Caki2 (cell line): ENCODE measurements at places on chromosomes 16 and 17. TPM values are rescaled to one million over a fixed set of nuclear protein-coding genes. Genes with fewer than 3 reads are reported as not detected.

GRCh38 chr17:67360880-67361279 is 5.5 kb downstream of the PSMD12 start:
- no peak for DNase-seq

DNA sequence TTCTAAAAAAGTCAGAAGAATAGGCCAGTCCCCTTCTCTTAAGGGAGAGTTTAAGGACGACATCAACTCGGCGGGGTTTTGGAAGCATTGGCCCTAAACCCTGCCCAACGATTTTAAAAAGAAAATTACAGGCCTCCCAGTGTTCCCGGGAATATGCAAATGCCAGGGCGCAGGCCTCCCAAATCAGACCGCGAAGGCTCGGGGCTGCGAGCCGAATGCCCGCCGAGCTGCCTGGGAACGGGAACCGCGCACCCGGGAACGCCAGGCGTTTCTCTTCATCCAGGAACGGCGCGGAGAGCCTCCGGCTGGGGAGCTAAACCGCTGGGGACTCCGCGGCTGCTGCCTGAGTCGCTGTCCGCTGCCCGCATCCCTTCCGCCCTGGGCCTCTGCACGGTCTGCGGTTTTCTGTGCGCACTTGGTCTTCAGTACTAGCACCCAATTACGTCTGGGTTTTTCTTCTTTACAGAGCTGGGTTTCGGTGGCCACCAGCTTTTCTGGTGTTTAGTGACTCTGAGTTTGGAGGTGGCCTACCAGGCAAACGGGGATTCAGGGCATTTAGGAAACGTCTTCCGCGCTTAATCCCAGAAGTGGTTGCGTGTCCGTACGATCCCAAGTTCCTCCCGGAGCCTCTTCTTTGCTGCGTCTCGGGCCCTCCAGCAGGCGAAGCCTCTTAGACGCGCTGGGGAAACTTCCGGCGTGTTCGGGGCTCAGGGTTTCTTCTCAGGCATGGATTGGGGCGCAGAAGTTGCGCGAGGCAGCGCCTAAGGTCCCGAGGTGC is 5.7 kb downstream of the IRX5 start:
- DNase-seq, result no peak

GRCh38 chr17:39196808-39197291 is 619 bp downstream of the CACNB1 start:
- DNase-seq, result no peak

- no peak for DNase-seq
Observed at GRCh38 chr17:48893646-48894508, 1.3 kb downstream of the ATP5MC1 start.

DNA sequence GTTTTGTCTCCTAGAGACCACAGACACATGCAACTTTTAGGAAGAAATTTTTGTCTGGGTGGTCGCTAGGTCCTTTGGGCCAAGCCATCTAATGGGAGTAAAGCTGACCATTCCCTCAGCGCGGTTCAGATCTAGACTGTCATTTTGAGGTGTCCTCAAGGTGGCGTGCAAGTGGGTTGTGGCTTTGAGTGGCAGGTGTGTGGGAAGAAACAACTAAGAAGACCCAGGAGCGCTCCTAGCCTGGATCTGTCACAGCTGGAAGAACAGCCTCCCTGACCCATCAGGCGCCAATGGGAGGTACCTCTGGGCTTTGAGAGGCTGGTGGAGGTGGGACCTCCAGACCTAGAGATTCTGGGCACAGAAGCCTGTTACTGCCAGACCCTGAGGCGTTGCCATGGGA is 645.1 kb downstream of the KCNJ18 start:
- DNase-seq, result no peak

DNA sequence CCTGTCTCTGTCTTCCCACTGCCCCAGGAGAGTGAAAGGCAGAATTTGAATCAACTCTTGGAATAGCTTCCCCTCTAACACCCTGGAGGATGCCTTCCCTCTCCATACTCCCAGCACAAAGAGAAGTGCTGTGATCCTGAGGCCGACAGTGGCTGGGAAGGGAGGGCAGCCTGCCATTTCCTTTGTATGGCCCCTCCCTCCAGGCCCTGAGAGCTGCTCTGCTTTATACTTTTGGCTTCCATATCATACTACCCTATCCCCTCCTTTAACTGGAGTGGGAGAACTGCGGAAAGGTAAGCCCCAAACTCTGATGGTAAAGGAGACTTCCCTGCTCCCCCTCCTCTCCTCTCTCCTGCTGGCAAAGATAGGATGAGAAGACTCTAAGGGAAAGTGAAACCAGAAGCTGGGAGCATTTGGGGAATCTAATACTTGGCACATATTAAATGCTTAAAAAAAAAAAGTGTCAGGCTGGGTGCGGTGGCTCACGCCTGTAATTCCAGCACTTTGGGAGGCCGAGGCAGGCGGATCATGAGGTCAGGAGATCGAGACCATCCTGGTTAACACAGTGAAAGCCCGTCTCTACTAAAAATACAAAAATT is 4.1 kb upstream of the MED24 start:
- no peak for DNase-seq

Gene SLC25A11
- 80.0 and 89.3 TPM in 2 replicates for total RNA-seq

Gene TBC1D24
- 6.2 and 9.5 TPM in 2 replicates for total RNA-seq

Gene ASGR2
- total RNA-seq, result not detected in 2 replicates
